Smooth muscle cell of the pulmonary artery (primary cell): ENCODE measurements at places on chromosomes 4 and X. TPM values are rescaled to one million over a fixed set of nuclear protein-coding genes. Genes with fewer than 3 reads are reported as not detected.

Gene KLHL34
- not detected in 2 replicates for total RNA-seq

Gene CXCL6
- 19.6 and 184 TPM in 2 replicates for total RNA-seq

Gene SLC10A6
- 0.20 TPM in 1 of 2 replicates, not detected in the other for total RNA-seq

Gene TCEAL1
- 16.6 and 20.1 TPM in 2 replicates for total RNA-seq

Gene FAM9C
- total RNA-seq = 0.07 TPM in 1 of 2 replicates, not detected in the other

Gene SYTL5
- total RNA-seq = 2.2 and 2.9 TPM in 2 replicates

Gene TLR1
- total RNA-seq = 0.76 and 1.5 TPM in 2 replicates

Gene TMEM47
- 88.7 and 135 TPM in 2 replicates for total RNA-seq

Gene H2BW2
- total RNA-seq = not detected in 2 replicates

Gene NEXMIF
- under 0.01 and 0.03 TPM in 2 replicates for total RNA-seq

Gene UGT2B10
- not detected in 2 replicates for total RNA-seq

Gene CXXC4
- total RNA-seq = not detected in 2 replicates

Gene TEX13C
- not detected in 2 replicates for total RNA-seq

Gene FUNDC1
- total RNA-seq = 6.3 and 10.1 TPM in 2 replicates

Gene DACH2
- not detected in 2 replicates for total RNA-seq

Gene HPF1
- 9.8 and 12.0 TPM in 2 replicates for total RNA-seq

Gene TRPC5OS
- not detected in 2 replicates for total RNA-seq

Gene WDR17
- 0.76 and 1.2 TPM in 2 replicates for total RNA-seq

Gene PRRG3
- not detected in 2 replicates for total RNA-seq

Gene IL1RAPL2
- total RNA-seq = not detected in 2 replicates

Gene MAGEA12
- not detected in 2 replicates for total RNA-seq

Gene SASH3
- not detected in 2 replicates for total RNA-seq

Gene PABPC1L2A
- total RNA-seq = not detected in 2 replicates

Gene FAM156B
- 12.3 and 21.7 TPM in 2 replicates for total RNA-seq

Gene ZXDB
- 13.8 and 13.9 TPM in 2 replicates for total RNA-seq

Gene ADGRL3
- 0.56 and 7.9 TPM in 2 replicates for total RNA-seq

Gene MAD2L1
- total RNA-seq = 6.4 and 13.7 TPM in 2 replicates

Gene XPNPEP2
- 0.10 and 1.2 TPM in 2 replicates for total RNA-seq

Gene TCEAL6
- not detected in 2 replicates for total RNA-seq

Gene RWDD4
- total RNA-seq = 18.1 and 24.4 TPM in 2 replicates

Gene CT45A9
- total RNA-seq = not detected in 2 replicates

Gene CLCN4
- 2.1 and 5.1 TPM in 2 replicates for total RNA-seq

Gene TMPRSS11E
- not detected in 2 replicates for total RNA-seq

Gene ZNF630
- total RNA-seq = 1.2 and 2.9 TPM in 2 replicates

Gene TNIP3
- total RNA-seq = 0.20 and 0.26 TPM in 2 replicates

Gene CRMP1
- total RNA-seq = under 0.01 TPM in 1 of 2 replicates, not detected in the other

Gene DUX4
- total RNA-seq = not detected in 2 replicates

Gene ALAS2
- not detected in 2 replicates for total RNA-seq

Gene IL2RG
- not detected in 2 replicates for total RNA-seq

Gene PASD1
- total RNA-seq = not detected in 2 replicates

Gene CCNI
- 228 and 232 TPM in 2 replicates for total RNA-seq

Gene CCKAR
- 0.07 TPM in 1 of 2 replicates, not detected in the other for total RNA-seq

Gene NEUROG2
- total RNA-seq = not detected in 2 replicates

Gene AMELX
- total RNA-seq = not detected in 2 replicates

Gene ITIH6
- total RNA-seq = not detected in 2 replicates

Gene HSD17B13
- 0.13 TPM in 2 replicates for total RNA-seq

Gene AKAP14
- not detected in 2 replicates for total RNA-seq
